ENCODE measurements at places on chromosomes 5 and 9. TPM values are rescaled to one million over a fixed set of nuclear protein-coding genes. Genes with fewer than 3 reads are reported as not detected.

DNA sequence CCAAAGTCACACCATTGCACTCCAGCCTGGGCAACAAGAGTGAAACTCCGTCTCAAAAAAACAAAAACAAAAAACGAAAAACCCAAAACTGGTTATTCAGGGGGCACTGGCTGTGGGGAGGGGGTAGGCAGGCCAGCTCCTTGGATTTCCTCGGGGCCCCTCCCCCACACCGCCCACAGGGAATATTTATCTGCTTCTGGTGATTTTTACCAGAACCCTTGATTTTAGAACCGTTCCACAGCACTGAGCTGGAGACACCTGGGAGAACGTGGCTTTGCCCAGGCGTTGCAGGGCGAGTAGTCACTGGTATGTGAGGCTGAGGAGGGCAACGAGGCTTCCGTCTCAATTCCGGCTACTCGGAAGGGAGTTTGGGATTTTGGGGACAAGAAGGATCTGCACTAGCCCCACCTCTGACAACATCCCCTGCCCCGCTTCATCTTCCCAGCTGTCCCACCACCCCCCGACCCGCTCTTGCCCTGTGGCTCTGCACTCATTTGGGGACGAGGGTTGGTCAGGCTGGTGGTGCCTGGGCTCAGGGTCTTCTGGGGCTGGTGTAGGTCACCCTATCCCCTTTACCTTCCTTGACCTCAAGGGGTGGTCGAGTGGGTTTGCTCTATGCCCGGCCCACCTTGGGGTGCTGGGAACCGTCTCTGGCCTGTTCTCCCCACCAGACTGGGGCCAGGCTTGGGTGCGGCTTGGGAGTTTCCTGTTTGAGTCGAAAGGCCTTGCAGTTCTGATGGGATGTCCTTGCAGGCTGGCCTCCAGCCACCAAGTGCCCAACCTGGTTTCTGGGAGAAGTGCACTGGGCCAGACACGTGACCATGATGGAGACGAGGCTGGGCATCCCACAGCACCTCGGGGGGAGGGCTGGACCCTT is 3.5 kb downstream of the AHRR start:
- no peak for DNase-seq

DNA sequence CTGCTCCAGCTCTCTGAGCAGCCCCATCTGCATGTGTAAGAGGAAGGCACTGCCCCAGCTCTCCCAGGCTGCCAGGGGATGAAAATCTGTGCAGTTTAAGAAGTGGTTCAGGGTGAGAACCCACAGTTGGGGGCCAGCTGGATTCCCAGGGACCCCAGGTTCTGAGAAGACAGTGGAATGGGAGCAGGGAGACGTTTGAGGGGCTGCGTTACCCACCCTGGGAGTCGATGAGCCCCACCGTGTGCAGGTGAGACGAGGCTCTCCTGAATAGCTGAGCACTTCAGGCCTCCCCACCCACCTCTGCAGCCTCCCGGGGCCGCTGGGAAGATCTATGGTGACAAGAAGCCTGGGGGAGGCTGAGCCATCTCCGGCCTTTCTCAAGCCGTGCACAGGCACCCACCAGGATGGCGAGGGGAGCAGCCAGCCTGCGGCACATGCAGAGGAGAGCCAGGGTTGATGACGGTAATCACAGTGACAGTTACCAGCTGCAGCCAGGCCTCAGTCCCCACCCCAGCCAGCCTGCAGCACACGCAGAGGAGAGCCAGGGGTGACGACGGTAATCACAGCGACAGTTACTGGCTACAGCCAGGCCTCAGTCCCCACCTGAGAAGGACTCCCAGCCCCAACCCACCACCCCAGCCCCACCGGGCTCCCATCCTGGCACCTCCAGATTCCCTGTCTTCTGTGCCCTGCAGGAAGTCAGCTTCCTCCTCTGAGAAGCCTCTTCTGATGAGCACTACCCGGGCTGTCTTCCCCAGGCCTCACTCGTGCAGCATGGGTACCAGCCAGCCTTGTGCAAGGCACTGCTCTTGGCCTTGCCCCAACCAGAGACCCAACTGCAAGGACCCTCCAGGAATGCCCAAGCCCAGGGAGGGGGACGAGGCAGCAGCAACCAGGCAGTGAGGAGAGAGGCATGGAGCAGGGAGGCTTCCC is 150.8 kb upstream of the PPP1R26 start:
- no peak for DNase-seq

- no peak for DNase-seq
Measured at GRCh38 chr9:93143830-93144530, 9.9 kb upstream of the NINJ1 start.

GRCh38 chr9:131284856-131285255 is 4.7 kb upstream of the PLPP7 start:
- DNase-seq = no peak

DNA sequence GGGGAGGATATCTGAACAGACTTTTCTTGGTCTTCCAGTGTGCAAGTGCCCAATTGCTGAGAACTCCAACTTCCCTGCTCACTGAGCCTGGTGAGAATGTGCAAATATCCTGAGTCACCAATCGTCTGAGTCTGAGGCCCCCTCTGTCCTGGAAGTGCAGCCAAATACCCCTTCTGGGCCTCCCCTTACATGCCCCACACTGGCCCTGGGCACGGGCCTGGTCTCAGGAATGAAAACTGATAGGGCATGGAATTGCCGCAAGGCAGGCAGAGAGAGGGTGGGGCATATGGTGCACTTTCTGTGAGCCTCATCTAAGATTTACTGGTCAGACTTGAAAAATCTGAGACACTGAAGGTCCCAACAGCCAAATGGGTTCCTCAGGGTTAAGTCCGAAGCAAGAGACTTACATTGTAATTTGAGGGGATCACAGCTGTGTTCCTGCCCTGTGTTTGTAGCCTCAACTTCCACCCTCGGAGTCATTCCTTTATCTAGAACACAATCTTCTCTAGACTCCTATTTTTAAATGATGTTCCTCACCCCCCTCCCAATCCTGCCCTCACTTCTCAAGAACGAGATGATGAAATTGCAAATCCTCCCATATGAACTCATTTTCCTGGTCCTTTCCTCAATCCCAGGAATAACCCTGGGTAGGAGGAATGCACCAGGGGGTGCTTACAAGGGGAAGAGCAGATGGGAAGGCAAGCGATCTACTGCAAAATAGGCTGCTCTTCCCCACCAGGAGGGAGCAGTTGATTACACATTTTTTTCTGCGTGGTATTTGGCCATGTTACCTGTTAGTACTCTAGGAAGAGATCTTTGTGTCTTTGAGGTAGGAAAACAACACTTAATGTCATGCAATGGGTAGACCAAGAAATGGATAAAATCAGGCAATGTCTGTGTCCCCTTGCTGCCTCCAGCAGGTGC is 34.6 kb upstream of the ARHGAP26 start:
- no peak for DNase-seq

DNA sequence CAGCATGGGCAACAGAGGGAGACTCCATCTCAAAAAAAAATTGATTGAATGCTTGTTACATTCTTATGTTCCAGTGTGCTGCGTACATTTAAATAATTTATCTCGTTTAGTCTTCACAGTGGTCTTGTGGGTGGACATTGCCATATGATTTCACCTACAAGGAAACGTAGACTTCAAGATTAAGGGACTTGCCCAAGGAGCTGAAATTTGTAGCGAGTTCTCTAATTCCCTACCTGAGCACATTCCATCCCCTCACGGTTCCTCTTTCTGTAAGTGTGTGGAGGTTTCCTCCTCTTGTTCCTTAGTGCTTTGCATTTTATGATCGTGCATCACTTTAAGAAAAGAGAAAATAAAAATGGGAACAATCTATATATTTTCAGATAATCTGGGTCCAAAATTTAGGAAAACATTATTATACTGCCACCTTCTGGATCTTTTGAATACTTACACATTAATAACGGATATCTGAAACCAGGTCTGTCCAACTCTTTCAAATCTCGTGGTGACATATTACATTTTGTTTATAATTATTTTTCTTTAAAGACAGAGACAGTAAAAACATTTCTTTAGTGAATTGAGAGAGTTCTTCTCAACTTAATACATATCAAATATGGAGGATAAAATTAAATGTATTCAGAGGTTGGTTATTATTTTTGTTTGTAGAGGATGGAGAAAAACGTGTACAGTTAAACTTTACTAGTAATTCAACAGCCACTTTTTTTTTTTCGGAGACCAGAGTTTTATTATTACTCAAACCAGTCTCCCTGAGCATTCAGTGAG is 29.9 kb upstream of the C7 start:
- no peak for DNase-seq

GRCh38 chr5:59988396-59988795 is 94.9 kb upstream of the PDE4D start:
- no peak for DNase-seq

GRCh38 chr9:12989669-12990068 is 214.8 kb downstream of the LURAP1L start:
- DNase-seq = no peak

- no peak for DNase-seq
Measured at GRCh38 chr9:35814106-35814840, 569 bp downstream of the HINT2 start.

DNA sequence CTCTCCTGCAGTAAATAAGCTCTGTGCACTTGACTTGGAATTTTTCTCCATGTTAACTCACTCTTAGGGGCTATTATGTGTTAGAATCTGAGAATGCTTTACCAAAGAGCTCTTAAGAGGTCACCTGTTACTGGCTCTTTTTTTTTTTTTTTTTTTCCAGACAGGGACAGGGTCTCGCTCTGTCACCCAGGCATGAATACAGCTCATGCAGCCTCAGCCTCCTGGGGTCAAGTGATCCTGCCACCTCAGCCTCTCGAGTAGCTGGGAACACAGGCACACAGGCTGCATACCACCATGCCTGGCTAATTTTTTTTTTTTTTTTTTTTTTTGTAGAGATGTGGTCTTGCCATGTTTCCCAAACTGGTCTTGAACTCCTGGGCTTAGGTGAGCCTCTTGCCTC is 22.1 kb downstream of the HMGXB3 start:
- no peak for DNase-seq

DNA sequence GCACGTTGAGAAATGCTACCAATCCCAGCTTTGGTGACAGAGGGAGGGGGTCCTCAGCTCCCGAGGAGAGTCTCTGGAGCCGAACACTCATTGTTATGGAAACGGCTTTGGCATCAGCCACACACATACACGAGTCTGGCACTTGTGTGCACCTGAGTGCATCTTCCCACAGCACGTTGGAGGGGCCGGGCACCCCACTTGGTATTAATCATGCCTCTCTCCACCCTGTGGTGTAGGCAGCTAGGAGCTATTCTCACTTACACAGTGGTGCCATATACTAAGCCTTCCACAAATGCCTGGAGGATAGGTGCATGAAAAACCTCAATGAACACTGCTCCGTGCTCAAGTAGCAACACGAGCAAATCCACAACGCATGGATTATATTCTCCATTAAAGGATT is 133.9 kb upstream of the PANK3 start:
- no peak for DNase-seq

- DNase-seq = no peak
Measured at GRCh38 chr5:104050436-104050835, 487.8 kb upstream of the NUDT12 start.

DNA sequence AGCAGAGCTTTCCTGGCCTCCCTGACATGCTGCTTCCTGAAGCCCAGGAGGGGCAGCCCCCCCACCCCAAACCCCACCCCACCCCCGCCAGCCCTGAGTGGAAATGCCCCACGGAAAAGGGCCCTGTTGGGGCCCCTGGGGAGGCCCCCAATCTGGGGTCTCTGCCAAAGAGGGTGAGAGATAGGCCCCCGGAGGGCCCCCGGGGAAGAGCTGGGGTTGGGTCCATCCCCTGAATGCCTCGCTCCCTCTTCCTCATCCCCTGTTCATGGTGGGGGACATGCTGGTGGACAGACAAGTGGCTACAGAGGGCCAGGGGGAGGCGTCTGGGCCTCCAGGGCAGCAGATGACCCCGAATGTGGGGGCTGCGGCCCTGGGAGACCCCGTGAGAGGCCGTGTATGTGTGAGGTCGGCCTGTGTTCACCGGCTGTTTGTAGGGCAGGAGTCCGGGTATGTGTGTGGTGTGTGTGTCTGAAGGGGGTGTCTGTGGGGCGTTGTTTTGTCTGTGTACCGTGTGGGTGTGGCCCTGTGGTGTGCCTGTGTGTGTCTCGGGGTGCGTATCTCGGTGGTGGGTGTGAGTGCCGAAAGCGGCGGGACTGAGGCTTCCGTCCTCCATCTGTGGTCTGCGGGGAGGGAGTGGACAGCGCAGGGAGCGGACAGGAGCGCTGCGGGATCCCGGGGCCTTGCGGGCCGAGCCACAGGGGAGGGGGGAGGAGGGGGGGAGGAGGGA is 11.3 kb downstream of the C9orf50 start:
- no peak for DNase-seq

DNA sequence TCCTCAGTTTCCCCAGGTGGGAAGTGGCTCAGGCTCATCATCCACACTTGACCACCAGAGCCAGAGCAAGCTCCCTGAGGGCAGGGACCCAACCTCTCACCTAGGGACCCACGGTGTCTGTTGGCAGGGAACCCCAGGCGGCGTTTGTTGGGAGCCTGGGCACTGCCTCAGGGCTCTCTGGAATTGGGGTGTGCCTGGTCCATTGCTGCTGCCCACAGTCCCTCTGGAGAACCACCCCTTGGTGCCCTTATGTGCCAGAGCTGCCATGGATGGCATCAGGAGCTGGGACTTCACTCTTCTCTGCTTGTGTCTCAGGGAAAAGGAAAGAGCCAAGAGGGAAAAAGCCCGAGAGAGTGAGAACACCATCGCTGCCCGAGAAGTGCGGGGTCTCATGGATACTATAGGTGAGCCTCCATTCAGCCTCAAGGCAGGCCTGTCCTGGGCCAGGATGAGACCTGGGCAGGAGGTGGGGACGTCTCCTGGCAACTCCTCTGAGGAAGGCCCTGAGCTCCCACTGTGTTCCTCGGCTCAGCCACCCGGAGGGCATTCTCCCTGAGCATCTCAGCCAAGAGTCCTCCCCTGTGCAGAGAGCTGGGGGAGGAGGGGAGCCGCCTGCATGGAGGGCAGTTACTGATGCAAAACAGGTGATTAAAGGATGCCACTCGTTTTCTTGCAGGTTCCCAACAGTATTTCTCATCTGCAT is 4.5 kb downstream of the CCDC180 start:
- no peak for DNase-seq

- no peak for DNase-seq
Measured at GRCh38 chr9:108783731-108784495, 71.9 kb downstream of the ACTL7B start.

- DNase-seq = no peak
Measured at GRCh38 chr5:138369261-138369660, 16.8 kb downstream of the KDM3B start.

GRCh38 chr9:71812385-71812784 is 44.1 kb upstream of the CEMIP2 start:
- DNase-seq = no peak

DNA sequence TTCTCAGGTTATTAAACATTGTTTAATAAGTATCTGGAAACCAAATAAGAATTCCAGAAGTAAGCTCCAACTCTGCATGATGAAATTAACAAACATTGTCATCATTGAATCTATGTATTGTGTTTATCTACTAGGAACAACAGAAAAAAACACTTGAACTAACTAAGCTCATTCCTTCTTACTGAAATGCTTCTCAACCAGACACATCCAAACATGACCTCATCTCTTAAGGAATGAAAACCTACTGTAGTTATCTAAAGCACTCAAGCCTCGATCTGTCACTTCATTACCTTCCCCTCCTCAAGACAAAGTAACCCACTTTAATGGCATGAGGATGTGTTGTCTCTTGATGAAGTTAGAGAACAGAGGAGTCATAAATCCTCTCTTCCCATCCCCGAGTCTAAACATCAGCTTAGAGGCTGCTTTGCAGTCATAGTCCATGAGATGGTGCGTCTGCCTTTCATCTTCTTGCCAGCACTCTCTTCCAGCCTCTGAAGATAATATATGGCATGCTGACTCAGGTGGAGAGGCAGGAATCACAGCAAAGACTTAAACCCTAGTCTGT is 86.5 kb downstream of the CEMIP2 start:
- DNase-seq = no peak

Gene PHAX
- polyA plus RNA-seq = 86.4 TPM

Gene SLCO4C1
- polyA plus RNA-seq = 21.8 TPM

Gene NR6A1
- polyA plus RNA-seq = 1.1 TPM

Gene CAVIN4
- 3.2 TPM for polyA plus RNA-seq
